ENCODE measurements at places on chromosomes 6 and 20.
A peak's percentile ranks its signal among the peaks of the same experiment; 100 is the strongest.

DNA sequence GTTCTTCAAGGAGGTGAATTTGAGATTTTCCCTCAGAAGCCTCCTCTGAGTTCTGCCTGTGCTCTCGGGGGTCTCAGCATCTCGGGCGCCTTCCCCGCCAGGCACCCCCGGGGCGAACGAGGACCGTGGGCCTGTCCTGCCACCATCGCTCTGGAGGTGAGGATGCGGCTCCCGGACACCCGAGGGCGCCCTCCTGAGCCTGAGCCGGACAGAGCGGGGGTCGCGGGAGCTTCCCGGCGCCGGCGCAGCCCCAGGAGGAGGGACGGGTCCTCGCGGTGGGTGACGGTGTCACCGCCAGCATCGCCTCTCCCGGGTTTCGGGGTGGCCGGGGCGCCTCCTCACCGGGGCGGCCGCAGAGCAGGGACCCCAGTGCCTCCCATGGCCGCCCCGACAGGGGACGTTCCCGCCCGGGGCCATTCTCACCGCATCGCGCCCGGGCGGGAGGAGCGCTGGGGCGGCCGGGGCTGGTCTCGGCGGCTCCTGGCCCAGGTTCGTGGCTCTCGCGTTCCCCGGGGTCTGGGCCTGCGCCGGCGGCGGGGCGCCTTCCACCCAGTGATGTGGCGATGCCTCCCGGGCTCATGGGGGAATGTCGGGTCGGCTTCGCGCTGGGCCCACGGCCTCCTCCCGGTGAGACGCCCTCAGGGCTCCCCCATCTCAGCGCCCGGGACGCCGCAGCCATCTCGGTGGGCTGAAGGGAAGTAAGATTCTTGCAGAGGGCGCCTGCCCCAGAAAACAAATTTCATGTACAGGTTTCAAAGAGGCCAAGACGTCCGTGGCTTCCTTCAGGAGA is 210.5 kb downstream of the ERMARD start:
- peak; percentile 27 for DNase-seq

- DNase-seq, result peak; percentile 93
These were observed 8.7 kb upstream of the ARMC12 start for GRCh38 chr6:35727935-35728682.

DNA sequence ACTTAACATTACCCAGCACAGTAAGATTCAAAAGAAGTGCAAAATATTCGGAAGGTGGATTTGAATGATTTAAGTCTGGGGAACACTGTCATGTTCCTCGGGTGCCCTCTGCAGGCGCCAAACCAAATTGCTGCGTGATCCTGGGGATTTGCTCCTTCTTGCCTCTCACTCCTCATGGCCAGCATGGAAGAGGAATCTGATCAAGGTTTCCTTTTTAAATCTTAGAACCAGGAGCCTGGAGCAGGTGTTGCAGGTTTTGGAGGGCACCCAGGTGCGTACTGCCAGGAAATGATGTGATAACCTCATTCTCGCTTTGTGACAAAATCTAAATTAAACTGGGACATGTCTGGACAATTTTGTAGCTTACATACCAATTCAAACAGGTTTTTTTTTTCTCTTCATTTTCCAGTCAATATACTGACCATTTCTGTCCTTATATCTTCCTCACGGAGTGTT is 8.1 kb upstream of the PFDN4 start:
- peak; percentile 79 for DNase-seq

DNA sequence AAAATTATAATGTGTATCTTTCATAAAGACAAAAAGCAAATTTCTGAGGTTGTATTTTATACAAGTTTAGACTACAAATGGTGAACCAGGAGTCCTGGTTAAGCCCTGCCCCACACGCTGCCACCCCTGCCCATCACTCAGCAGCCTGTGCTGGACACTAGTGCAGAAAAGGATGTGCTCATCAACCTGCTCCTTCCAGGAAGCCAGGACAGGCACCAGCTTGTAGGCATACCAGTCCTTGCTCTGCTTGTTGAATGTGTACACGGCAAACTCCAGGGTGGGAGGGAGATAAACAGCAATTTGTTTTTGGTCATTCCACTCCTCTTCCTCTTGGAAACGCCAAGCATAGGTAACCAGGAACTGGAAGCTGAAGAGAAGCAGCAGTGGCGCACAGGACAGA is 18.1 kb downstream of the CST9L start:
- DNase-seq, result no peak

GRCh38 chr20:35305682-35306556 is 13.7 kb upstream of the FAM83C start:
- peak; percentile 94 for DNase-seq

DNA sequence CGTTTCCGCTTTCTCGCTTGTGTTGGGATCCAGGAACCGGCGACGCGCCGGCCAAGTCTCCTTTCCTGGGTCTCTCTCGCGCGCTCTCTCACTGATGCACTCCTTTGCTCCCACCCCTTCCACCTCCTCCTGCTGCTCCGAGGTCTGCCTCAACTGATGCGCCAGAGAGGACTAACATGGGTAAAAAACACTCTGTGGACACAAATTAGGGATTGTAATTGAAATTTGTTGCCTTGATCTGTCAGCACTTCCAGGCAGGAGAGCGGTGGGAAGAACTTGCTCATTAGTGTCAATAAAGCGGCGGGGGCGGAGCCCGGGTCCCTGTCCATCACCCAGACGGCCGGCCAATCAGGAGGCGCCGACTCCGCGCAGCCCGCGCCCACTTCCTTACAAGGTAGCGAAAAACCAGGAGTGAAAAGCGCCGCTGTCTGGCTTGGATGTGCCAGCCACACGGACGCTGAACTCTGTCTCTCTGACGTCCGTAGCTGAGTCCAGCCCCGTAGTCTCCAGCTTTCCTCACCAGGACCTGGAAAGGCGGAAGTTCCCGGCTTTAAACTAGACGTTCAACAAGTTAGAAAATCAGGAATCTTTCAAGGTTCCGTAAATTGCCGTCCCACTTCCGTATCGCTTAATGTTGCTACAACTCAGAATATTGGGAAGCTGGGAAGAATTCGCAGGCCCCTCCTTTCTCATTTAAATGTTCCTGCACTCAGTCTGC is at the start of gene TBX18:
TBX18 (minus strand) TSS at position 267 of the 718 bp plus-strand sequence. CDS start 417 bp downstream, outside the sequence.
- DNase-seq, result peak; percentile 43

- DNase-seq, result no peak
These were observed 32.2 kb upstream of the IER3 start for GRCh38 chr6:30776390-30777154.

DNA sequence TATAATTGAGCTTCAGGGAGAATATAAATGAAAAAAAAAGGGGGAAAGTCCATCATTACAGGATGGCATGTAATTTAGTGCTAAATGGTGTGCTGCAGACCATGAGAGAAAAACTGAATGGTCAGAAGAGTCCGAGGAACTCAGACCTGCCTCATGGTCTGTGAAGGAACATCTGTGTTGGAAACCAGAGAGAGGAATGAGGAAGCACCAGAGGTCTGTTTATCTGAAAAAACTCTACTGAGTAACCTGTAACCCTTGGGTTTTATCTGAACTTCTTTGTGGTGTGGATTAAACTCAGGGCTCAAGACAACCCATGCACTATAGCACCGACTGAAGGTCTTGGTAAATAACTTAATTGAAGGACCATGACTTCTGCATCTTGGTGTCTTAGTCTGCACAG is 108.1 kb downstream of the RNF144B start:
- DNase-seq, result no peak

GRCh38 chr6:19723545-19723944 is 113.6 kb upstream of the ID4 start:
- no peak for DNase-seq

DNA sequence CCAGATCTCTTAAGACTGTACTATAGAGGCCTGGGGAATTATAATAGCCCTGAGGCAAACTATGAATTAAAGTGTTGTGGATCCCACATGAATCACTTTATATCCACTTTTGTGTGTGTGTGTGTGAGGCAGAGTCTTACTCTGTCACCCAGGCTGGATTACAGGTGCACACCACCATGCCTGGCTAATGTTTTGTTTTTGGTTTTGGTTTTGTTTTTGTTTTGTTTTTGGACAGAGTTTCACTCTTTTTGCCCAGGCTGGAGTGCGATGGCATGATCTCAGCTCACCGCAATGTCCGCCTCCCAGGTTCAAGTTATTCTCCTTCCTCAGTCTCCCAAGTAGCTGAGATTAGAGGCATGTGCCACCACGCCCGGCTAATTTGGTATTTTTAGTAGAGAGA is 32.2 kb upstream of the MICB start:
- DNase-seq, result no peak

DNA sequence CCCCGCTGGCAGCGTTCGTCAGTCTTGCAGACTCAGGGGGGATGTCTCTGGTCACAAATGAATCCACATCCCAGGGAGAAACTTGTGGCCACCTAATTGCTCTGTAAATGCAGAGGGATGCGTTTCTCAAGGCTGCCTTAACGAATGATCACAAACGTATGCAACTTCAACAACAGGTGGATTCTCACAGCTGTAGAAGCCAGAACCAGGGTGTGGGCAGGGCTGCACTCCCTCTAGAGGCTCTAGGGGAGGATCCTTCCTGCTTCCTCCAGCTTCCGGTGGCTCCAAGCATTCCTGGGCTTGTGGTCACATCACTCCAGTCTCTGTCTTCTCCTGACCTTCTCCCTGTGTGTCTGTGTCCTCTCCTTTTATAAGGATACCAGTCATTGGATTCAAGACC is 3.3 kb upstream of the TAF4 start:
- no peak for DNase-seq

GRCh38 chr6:88890394-88890793 is 73.0 kb downstream of the RNGTT start:
- DNase-seq, result no peak

- no peak for DNase-seq
These were observed 161.4 kb downstream of the TBXT start for GRCh38 chr6:166005944-166006899.

DNA sequence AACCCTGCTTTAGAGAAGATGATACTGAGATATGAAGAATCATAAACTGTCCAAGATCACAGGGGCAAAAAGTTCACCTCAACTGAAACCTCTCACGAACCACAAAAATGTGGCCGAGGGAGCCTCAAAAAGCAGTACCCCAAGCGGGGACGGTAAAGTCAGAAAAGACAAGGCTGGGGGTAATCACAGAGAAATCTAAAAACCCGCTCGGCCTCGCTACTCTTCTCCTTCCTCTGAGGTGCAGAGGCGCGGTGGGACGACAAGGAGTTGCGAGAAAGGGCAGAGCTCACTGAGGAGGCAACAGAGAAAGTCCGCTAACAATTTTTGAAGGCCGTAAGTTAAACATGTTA is 356 bp upstream of the IRAK1BP1 start:
- DNase-seq, result no peak

DNA sequence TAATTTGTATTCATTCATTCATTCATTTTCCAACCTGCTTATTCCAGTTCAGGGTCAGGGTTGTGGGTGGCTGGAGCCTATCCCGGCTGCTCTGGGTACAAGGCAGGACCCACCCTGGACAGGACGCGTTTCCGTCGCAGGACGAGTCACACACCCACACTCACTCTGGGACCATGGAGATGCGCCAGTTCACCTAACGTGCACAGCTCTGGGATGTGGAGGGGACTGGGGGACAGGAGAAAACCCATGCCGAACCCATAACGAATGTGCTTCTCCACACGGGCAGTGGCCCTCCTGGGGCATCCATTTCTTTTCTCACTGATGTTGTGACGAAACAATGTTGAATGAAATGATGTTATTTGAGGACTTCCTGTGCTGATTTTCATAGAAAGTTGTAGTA is 26.5 kb downstream of the ERMARD start:
- no peak for DNase-seq

DNA sequence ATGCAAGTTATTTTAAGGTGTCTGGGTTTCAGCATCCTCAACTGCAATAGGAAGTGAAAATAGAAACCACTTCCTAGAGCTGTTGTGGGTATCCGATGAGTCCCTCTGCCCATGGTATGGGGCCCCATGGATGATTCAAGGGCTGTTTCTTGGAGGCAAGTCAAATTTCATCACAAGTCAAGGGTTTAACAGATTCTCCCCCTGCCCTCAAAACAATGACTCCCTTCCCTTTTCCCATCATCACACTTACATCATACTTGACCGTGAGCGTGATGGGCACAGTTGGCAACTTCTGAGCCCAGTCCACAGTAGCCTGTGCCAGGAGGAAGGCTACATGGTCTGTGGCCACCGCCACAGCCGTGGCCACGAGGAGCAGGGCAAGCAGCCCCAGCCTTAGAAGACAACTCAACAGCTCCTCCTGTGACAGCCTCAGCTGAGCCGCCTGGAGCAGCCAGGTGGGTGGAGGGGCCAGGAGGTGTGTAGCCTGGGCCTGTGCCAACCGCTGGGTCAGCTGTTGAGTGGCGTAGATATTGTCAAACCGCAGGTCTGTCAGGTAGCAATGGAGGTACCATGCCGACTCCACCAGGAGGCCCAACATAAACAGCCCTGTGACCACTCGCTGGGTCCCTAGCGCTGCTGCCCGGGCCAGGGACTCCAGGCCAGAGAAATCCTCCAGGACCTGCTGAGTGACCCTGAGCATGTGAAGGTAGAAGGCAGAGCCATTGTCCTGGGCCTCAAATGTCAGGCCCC is 5.2 kb downstream of the OCSTAMP start:
- DNase-seq, result peak; percentile 80

DNA sequence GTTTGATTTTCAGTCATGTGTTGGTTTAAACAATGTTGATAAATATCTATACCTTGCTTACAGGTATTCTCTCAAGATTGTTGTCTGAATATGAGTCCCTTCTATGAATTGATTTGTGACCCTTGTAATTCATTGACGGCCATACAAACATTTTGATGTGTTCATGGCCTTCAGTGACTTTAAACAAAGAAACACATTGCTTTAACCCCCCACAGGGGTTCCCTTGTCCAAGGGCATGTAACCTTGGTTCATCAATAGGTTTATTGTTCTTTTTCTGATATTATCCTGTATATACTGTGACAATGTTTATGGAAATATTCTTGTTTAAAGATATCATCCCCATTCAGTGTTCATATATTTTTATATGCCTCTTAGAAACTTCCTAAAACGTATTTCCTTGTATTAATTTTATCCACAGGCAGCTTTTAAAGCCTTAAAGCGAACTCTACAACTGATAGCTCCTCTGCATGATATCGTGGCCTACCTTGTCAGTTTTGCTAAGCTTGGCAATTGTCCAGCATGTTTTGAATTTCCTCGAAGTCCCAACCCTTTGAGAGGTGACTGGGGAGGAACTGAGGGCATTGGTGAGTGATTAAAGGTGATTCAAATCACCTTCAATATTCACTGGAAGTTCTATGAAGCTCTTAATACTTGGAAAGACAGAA is 87.0 kb downstream of the CD164 start:
- DNase-seq, result no peak

DNA sequence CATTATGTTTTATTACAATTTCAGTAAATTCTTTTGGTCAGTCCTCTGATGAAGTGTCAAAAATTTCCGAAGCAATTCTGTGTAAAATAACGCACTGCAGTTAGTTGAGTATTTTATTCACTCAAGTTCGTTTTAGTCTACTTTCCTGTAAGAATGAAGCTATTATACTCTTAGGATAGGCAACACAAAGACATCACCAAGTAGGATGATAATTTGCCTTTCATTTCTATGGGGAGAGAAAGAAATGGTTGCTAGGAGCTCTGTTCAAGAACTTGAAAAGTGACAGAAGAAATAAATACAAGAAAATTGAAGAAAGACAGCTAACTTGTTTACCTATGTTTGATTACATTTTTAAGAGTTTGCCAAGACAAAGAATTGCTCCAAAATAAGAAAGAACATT is 290.4 kb downstream of the EYS start:
- DNase-seq, result no peak

- DNase-seq, result no peak
These were observed 372.2 kb downstream of the LMBRD1 start for GRCh38 chr6:69424581-69424980.

- no peak for DNase-seq
These were observed 26.4 kb downstream of the CD40 start for GRCh38 chr20:46144432-46145025.

- DNase-seq, result no peak
These were observed 77.4 kb downstream of the LRFN2 start for GRCh38 chr6:40509716-40510260.

GRCh38 chr6:15547400-15547799 is 115.4 kb downstream of the DTNBP1 start:
- no peak for DNase-seq

All from activated CD4-positive, alpha-beta memory T cell treated with anti-CD3 and anti-CD28 coated beads for 36 hours (primary cell).